ENCODE measurements at places on chromosomes 11 and 22.

GRCh38 chr11:78379039-78379670 lies 38.5 kb downstream of the GAB2 start:
- DNase-seq: peak; percentile 6

- DNase-seq: no peak
Measured at GRCh38 chr11:119742263-119742861, 13.4 kb upstream of the NECTIN1 start.

- no peak for DNase-seq
Measured at GRCh38 chr11:123069908-123070821, 8.2 kb upstream of the HSPA8 start.

DNA sequence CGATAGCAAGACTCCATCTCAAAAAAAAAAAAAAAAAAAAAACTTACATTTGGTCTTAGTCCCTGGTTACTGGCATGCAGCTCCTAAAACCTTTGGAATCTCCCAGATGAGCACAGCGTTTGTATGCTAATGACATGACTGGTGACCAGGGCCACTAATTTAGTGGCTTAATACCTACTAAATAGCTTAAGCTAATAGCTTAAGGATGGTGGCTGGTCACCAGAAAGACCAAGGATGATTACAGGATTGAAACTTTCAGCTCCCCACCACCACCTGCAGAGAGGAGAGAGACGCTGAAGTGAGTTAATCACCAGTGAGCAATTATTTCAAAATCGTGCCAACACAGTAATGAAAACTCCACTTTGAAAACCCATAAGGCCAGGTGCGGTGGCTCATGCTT lies 37.1 kb downstream of the DENND5A start:
- DNase-seq: no peak

GRCh38 chr11:35947437-35947836 lies 3.6 kb downstream of the LDLRAD3 start:
- no peak for DNase-seq

GRCh38 chr11:119651802-119652584 lies 77.0 kb downstream of the NECTIN1 start:
- no peak for DNase-seq

DNA sequence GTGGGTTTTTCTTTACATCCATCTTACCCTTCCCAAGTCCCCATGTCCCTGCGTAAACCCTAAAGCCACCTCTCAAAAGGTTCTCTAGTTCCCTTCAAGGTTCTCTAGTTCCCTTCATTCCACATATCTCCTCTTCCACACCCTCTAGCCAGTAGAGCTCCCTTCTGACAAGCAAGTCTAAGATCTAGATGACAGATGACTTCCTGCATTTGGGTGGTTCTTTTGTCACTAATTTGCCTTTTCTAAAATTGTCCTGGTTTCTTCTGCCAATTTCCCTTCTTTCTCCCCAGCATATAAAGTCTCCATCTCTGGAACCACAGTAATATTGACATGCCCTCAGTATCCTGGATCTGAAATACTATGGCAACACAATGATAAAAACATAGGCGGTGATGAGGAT lies 7.8 kb downstream of the CD3E start:
- no peak for DNase-seq

GRCh38 chr11:2273771-2274170 lies 3.4 kb upstream of the ASCL2 start:
- DNase-seq: no peak

GRCh38 chr11:64760759-64761420 lies 1.1 kb upstream of the PYGM start:
- no peak for DNase-seq

GRCh38 chr11:119384332-119384731 lies 2.8 kb upstream of the USP2 start:
- no peak for DNase-seq

DNA sequence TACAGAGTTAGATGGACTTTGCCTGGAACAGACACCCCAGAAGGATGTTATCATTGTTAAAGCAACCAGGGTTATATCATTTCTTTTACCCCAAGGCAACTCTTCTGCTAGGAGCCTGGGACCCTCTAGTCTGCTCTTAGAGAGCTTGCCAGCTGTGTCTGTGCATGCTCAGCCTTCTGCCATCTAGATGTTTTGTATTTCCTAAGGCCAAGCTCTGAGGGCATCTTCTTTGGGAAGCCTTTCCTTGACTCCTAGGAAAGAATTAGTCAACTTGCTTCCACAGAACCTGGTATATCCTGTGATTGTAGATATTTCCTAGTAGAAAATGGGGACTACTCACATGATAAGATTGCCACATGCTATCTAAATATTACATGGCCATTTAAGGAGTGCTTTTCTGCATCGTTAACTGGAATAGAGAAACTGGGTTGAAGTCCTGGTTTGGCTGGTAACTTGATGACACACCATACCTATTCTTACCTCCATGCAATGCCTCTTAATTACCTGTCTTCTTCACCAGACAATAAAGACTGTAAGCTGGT lies 87.6 kb downstream of the STIM1 start:
- DNase-seq: no peak

GRCh38 chr11:63923319-63923718 lies 6.4 kb upstream of the RCOR2 start:
- no peak for DNase-seq

DNA sequence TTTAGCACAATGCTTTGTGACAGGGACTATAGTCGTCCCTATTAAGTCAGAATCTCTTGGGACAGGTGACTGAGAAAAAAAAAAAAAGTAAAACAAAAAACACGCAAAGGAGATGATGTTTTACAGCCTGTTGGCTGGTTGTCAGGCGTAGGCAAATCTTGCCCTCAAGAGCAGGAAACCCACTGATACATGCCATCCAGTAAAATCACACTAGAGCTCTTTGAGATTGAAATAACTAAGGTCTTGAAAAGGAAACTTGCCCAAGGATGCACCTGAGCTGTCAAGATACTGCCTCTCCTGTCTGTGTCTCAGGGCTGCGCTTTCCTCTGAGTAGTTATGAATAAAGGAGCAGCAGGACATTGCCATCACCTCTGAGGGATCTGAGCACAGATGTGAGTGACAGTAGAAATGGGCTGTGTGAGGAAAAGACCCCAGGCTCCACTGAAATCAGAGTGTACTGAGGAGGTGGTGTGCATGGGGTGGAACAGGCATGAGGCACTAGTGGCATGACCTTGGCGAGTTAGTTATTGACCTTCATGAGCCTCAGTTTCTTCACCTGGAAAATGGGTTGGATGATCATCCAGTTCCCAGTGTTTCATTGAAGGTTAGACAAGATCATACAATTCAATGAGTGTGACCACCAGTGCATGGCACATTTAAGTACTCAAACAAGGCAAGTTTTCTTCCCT lies 23.3 kb downstream of the MICAL2 start:
- DNase-seq: no peak

- DNase-seq: no peak
Measured at GRCh38 chr11:18027475-18027874, 14.6 kb upstream of the SERGEF start.

DNA sequence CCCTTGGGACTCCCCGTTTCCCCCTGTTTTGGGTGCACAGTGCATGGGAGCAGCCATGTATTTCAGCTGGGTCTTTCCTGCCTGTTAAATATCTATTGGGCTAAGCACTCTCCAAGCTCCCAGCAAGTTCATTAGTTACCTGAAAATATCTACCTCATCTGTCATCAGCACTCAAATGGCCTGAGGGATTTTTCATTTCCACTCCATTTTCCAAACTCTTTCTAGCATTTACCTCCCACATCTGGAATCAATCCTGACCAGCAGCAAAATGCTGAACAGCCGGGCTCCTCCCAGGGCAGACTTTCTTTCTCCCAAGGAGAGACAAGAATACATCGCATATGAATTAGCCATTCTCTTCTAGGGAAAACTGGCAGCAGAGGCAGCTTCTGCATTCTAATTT lies 273.5 kb upstream of the MPPED2 start:
- DNase-seq: no peak

DNA sequence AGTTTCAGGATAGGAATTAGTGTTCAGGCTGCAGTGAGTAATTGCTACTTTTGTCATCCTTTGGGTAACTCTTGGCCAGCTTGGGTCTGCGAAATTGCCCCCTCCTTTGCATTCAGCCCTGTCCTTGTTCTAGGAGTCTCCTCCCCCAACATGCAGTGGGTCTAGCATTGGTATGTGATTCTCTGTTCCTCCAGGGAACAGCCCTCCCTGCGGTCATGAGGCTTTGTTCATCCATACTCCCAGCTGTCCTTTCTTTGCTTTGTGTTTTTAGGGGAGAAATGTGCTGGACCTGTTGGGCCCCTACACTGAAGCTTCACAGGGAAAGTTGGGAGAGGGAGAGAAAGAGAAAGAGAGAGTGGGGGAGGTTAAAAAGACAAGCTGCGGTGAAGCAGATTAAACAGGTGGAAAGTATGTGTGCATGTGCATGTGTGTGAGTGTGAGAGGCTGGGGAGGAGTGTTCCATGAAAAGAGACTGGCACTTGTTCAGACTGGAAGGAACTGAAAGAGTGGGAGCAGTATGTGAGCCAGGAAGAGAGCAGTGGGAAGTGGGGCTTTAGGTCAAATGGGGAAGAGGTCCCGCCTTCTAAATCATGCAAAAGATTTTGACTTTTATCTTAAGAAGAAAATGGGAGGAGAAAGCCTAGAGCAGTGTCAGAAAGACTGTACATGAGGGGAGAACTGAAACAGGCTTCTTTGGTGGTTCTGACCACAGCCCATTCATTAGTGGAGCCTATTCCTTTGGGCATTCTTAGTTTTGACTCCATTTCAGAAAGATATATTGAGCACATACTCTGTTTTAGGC lies 17.9 kb upstream of the SESN3 start:
- DNase-seq: no peak

DNA sequence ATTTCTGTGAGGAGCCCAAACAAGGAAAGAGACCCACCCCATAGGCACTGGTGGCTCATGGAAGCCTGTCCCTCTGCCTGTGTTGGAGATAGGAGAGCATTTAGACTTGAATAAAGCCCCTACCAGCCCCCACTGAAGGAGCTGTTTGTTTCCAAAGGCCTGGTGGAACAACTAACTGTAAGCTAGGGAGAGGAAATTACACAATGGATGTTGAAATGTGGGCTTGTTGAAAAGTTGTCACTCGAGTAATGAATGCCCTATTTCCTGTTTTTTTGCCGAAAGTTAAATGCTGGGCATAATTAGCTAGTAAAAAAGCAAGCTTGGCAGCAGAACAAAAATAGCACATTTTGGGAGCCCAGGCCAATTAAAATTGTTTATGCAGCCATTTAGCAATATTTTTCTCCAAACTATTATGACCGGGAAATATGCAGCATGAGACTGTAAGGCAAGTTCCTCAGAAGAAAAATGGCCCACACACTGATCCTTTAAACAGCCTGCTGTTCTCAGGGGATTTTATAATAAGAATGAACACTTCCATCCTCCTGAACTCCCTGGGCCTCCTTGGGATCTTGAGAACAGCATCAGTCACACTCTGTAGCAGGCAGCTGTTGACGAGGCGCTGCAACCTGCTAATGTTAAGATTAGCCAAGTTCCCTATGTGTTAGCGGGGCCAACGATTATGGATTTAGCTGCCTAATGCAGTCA lies 38.6 kb upstream of the LMO2 start:
- DNase-seq: no peak

DNA sequence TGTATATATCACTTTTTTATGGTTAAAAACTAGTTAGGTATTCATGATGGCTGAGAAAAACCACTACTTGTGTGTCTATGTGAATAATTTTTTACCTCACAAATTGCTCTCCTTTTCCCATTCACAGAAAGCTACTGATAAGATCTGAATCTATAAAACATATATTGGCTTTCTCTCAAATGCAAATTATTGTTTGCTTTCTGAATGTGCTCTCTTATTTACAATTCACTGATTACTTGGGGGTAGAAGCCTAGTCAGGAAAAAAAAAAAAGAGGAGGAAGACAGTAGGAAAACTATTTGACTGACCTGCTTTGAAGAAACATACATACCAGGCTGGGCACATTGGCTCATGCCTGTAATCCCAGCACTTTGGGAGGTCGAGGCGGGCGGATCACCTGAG lies 20.5 kb downstream of the PGM2L1 start:
- no peak for DNase-seq

GRCh38 chr11:128691802-128692752 lies 1.8 kb upstream of the FLI1 start:
- no peak for DNase-seq

GRCh38 chr11:127252321-127252720 lies 251.8 kb upstream of the KIRREL3 start:
- no peak for DNase-seq

- DNase-seq: no peak
Measured at GRCh38 chr11:29913352-29913751, 103.5 kb downstream of the KCNA4 start.

- no peak for DNase-seq
Measured at GRCh38 chr11:74694136-74694930, 36.9 kb downstream of the CHRDL2 start.

DNA sequence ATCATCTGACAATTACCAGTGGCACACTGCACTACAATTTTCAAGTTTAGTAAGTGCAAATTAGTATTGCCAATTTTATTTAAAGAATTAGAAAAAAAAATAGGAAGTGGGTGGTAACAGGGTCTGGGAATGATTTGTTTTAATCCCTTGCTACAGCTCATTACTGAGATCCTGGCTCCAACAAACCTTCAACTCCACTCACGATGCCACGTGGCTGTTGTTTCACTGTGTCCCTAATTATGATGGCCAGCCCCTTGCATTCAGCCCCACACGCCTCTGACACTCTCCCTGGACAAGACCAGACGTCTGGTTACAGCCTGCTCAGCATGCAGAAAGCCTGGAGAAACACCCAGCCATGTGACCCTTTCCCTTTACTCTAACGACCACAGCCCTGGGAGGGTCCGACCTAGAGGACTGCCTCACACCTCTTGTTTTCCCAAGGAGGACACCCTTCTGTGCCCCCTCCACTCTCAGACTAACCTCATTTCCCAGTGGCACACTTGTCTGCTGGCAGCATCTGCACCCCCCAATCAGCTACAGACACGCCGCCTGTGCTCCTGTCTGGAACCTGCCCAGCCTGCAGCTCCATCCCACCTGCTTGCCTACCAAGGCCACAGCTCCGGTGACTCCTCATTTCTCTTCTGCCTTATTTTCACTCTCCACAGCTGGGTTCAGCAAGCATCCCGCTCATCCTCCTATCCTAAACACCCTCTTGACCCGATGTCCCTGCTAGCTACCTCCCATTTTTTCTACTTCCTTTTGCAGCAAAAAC lies 18.5 kb upstream of the SLC25A1 start:
- DNase-seq: no peak

DNA sequence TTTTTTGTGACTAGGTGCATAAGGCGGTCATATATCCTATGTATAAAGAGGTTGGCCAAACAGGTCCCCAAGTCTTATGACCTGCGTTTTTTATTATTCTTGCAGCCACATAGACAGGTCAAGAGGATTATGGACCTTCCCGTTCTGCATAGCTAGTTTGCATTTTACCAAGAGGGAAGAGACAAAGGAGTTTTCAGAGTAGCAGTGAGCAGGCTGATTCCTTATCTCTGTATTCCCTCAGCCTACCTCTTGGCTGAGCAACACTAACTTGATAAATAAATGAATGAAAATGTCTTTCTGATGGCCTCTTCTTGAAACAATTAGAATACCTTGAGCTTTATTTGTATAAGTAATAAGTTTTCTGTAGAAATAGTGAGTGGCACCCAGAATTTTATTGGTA lies 180.5 kb downstream of the WNT11 start:
- no peak for DNase-seq

Data from LHCN-M2 (cell line).